AG09319 (cell line): ENCODE measurements at places on chromosomes 5 and 9.

DNA sequence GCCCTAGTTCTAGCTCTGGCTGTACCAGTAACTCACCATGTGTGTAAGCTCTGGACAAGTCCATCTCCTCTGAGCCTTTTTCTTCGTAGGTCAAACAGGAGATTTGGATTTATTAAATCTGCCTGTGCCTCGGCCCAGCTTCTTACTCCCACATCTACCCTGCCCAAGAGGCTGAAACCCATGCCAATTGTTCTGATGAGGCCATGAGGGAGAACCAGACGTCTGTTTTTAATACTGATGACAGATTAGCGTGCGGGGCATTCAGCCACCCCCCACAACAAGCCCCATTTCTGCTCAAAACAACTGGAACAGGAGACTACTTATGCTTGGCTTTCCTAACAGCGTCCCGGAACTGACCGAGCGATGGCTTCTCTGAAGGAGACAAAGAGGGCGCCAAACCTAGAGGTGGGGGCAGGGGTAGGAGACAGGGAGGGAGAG lies 81.2 kb upstream of the TRIM32 start:
- DNase-seq = peak; percentile 49

DNA sequence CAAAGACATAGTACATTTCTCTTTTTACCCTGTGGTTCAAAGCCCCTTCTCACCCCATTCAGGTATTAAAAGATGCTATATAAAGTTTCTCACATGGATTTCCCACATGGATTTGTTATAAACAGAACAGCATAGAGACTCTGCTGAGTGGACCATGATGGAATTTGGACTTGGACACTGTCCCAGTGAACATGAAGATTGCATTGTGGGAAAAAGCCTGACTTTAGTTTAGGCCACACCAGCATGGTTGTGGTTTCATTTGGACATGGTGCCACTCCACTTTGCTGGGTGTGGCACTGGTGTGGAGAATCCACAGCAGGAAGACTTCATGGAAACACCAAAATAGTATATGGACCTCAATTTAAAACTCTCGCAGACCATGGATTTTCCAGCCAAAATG lies 124.6 kb downstream of the ARHGAP26 start:
- peak; percentile 52 for DNase-seq

GRCh38 chr9:89106224-89106851 lies 72.3 kb downstream of the SHC3 start:
- DNase-seq = no peak

DNA sequence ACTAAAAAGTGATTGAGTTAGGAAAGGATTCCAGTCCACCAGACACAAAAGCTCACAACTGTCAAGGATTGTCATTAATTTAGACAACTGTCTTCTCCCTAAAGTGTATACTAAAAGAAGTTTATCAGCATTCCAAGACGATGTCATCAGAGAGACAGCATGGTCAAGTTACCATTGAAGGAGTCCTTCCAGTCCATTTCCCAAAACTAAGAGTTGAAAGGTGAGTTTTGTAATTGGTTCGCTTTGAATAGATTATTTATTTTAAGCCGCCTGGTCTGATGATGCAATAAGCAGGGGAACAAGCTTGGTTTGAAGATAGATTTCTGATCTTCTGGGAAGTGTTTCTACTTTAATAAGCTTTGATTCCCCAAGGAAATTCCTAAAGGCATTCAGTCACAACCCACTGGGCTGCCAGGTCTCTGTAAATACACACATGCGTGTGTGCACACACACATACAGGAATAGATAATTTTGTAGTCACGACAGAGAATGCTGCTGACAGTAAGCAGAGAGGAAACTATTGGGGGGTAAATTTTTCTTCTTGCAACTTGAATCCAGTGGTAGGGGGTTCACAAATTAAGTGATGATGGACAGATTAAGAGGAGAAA lies 234.8 kb downstream of the PIK3R1 start:
- DNase-seq = no peak

GRCh38 chr5:42526179-42526578 lies 102.9 kb downstream of the GHR start:
- DNase-seq = no peak

GRCh38 chr9:110996436-110997220 lies 41.6 kb downstream of the LPAR1 start:
- peak; percentile 82 for DNase-seq
